Immature natural killer cell (primary cell): ENCODE measurements at places on chromosomes 3 and 15. TPM values are rescaled to one million over a fixed set of nuclear protein-coding genes. Genes with fewer than 3 reads are reported as not detected.

DNA sequence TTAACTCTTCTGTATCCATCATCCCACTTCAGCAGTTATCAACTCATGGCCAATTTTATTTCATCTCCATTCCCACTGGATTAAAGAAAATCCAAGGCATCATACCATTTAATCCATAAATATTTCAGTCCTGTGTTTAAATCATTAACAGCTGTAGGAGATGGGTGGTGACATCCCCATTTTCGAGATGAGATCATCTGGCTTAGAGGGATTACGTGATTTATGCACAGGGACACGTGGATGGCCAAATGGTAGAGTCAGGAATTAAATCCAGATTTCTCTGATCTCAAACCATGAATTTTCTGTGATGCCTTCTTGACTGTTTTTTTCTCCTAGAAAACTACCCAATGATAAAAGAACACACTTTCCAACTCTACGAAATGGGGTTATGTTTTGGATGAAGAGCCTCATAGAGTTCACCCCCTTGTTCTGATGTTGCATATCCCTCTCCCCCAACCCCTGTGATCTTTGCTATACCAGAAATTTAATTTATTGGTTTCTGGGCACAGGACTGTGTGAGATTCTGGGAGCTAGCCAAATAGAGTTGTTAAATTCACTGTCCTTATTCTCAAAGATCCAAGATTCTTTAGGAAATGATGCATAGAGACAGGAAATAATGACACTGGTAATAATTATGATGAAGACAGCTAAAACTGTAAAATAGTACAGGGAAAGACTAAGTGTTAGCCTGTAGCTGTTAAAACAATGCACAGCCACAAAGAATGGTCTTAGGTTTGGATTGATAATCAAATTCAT lies 7.4 kb downstream of the ZNF589 start:
- H3K4me3 ChIP-seq: no peak overlapping the region
- H3K27ac ChIP-seq: no peak overlapping the region
- DNase-seq: no peak
- H3K36me3 ChIP-seq: no peaks in the 10 kb centered on the region
- no peaks in the 10 kb centered on the region for H3K27me3 ChIP-seq
- H3K4me1 ChIP-seq: peaks cover 3% of the 10 kb centered on the region

DNA sequence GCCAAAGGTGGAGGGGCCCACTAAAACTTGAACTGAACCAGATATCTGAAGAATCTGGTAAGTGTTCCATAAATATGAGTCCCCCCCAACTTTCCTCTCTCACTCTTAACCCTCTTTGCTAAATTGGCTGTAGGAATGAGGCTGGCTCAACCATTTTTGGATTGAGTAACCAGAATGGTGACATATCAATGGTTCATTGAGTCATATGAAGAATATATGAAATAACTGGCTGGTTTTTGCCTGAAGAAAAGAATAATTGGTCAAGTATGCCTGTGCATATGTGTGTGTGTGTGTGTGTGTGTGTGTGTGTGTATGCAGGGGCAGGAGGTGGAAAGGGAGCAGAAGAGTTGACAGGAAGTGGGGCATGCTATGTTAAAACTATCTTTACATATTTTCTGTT lies 472.9 kb upstream of the THBS1 start:
- H3K4me3 ChIP-seq: no peak overlapping the region
- H3K36me3 ChIP-seq: no peaks in the 10 kb centered on the region
- H3K4me1 ChIP-seq: no peaks in the 10 kb centered on the region
- no peak overlapping the region for H3K27ac ChIP-seq
- peaks cover 4% of the 10 kb centered on the region for H3K27me3 ChIP-seq

DNA sequence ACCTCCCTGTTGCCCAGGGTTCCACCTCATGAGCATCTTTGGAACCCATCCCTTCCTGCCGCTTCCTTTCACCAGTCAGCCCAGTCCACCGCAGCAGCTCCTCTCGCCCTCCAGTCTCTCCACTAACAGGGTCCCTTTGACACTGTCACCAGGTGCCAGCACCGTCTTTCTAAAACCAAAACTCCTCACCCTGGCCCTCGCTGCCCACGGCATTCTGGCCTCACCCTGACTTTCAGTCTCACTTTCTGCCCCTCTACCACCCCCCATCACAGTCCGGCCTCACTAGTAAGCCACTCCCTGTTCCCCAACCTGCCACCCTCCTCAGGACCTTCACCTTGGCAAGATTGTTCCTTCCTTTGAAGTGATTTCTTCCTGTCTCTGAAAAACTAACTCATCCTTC lies 4.2 kb downstream of the PPCDC start:
- no peak overlapping the region for H3K27ac ChIP-seq
- H3K27me3 ChIP-seq: peaks cover 2% of the 10 kb centered on the region
- no peak overlapping the region for H3K4me3 ChIP-seq
- peaks cover 34% of the 10 kb centered on the region for H3K4me1 ChIP-seq
- no peak for DNase-seq

- peak overlapping the region; percentile 62 for H3K27ac ChIP-seq
- no peaks in the 10 kb centered on the region for H3K27me3 ChIP-seq
Observed at GRCh38 chr15:72751751-72752455, 31.7 kb downstream of the ADPGK start.

GRCh38 chr3:39184968-39185285 lies 7.5 kb downstream of the XIRP1 start:
- H3K36me3 ChIP-seq: no peaks in the 10 kb centered on the region
- DNase-seq: no peak
- peaks cover 17% of the 10 kb centered on the region for H3K4me1 ChIP-seq
- no peak overlapping the region for H3K27ac ChIP-seq

GRCh38 chr3:7881946-7882345 lies 619.7 kb upstream of the LMCD1 start:
- peaks cover 11% of the 10 kb centered on the region for H3K4me1 ChIP-seq
- no peaks in the 10 kb centered on the region for H3K36me3 ChIP-seq
- H3K27ac ChIP-seq: no peak overlapping the region
- H3K4me3 ChIP-seq: no peak overlapping the region
- peaks cover 3% of the 10 kb centered on the region for H3K27me3 ChIP-seq

DNA sequence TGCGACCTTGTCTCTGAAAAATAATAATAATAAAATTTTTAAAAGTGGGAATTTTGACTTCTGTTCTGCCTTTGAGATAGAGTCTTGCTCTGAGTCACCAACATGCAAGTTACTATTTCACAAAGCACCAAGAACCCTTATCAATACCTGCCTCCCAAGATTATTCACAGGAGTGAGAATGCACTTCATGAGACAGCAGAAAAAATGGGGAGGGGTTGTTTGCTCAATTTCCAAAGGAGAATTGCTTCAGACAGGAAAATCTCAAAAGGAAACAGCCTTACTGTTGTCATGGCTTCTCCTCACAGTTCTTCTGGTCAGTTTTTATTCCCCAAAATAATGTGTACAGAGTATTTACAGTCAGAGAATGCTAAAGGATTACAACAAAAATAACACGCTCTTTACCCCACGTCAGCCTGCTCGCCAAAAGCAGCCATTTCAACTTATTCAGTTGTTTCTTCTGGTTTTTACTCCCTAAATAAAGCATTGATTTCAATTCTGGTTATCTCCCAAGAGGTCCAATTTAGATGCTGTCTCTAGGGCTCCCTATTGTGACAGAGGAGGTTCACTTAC lies 89.0 kb downstream of the PPCDC start:
- DNase-seq: no peak
- peak overlapping the region; percentile 40 for H3K27ac ChIP-seq
- H3K4me3 ChIP-seq: no peak overlapping the region
- peaks cover 56% of the 10 kb centered on the region for H3K4me1 ChIP-seq
- H3K27me3 ChIP-seq: peaks cover 13% of the 10 kb centered on the region
- peaks cover 7% of the 10 kb centered on the region for H3K36me3 ChIP-seq

DNA sequence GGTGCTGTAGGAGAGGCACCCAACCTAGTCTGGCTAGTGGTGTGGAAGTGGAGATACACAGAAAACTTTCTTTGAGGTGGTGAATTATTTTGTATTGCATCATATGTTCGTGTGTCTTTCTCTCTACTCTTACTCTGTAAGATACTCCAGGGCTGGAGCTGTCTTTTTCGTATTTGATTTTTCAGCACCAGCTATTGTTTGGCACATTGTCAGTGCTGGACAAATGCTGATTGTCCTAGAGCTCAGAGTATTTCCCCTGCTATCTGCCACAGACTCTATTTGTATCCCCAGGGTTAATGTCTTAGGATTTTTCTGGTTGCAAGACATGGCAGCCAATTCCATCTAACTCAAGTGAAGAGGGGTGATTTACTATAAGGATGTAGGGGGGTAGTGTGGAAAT lies 110.5 kb downstream of the SAMMSON start:
- no peak for DNase-seq
- peaks cover 2% of the 10 kb centered on the region for H3K27me3 ChIP-seq
- H3K36me3 ChIP-seq: no peaks in the 10 kb centered on the region
- H3K4me3 ChIP-seq: no peak overlapping the region

GRCh38 chr3:127585163-127585812 lies 5.2 kb downstream of the TPRA1 start:
- H3K27ac ChIP-seq: no peak overlapping the region
- H3K4me3 ChIP-seq: no peak overlapping the region
- DNase-seq: no peak
- peaks cover 39% of the 10 kb centered on the region for H3K4me1 ChIP-seq
- H3K36me3 ChIP-seq: no peaks in the 10 kb centered on the region

- H3K4me1 ChIP-seq: no peaks in the 10 kb centered on the region
- H3K36me3 ChIP-seq: no peaks in the 10 kb centered on the region
- DNase-seq: no peak
- no peaks in the 10 kb centered on the region for H3K27me3 ChIP-seq
- H3K27ac ChIP-seq: no peak overlapping the region
Observed at GRCh38 chr15:35986191-35986721, 440.3 kb upstream of the DPH6 start.

GRCh38 chr3:17243621-17244020 lies 358.9 kb downstream of the PLCL2 start:
- no peaks in the 10 kb centered on the region for H3K4me1 ChIP-seq
- no peaks in the 10 kb centered on the region for H3K27me3 ChIP-seq
- H3K36me3 ChIP-seq: no peaks in the 10 kb centered on the region
- no peak overlapping the region for H3K27ac ChIP-seq

DNA sequence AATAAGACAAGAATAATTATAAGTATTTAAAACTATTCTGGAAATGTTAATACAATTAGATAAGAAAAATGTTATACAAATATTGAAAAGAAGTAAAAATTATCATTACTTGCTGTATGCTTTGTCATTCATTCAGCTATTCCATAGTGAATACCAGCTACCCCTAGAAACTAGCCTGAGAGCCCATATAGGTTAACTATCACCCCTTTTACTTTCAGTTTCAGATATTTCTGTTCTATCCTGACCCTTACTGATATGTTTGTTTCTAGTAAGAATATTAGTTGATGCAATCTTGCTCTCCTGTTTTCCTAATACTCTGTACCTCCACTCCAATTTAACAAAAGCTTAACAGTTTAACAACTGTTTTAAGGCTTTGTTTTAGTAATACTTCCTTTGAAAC lies 31.6 kb downstream of the FAM227B start:
- no peaks in the 10 kb centered on the region for H3K27me3 ChIP-seq
- peaks cover 8% of the 10 kb centered on the region for H3K4me1 ChIP-seq
- peaks cover 18% of the 10 kb centered on the region for H3K36me3 ChIP-seq
- no peak overlapping the region for H3K4me3 ChIP-seq
- no peak for DNase-seq

- no peak for DNase-seq
- H3K4me1 ChIP-seq: no peaks in the 10 kb centered on the region
- no peaks in the 10 kb centered on the region for H3K27me3 ChIP-seq
- no peaks in the 10 kb centered on the region for H3K36me3 ChIP-seq
- no peak overlapping the region for H3K27ac ChIP-seq
- no peak overlapping the region for H3K4me3 ChIP-seq
Observed at GRCh38 chr3:156456771-156457224, 98.1 kb downstream of the SSR3 start.

GRCh38 chr3:152359385-152360248 lies 90.9 kb downstream of the MBNL1 start:
- DNase-seq: no peak
- no peak overlapping the region for H3K4me3 ChIP-seq
- H3K27me3 ChIP-seq: peaks cover 2% of the 10 kb centered on the region
- H3K27ac ChIP-seq: peak overlapping the region; percentile 54
- H3K36me3 ChIP-seq: peaks cover 14% of the 10 kb centered on the region
- peaks cover 100% of the 10 kb centered on the region for H3K4me1 ChIP-seq

GRCh38 chr3:77815467-77815866 lies 775.6 kb downstream of the ROBO2 start:
- H3K4me3 ChIP-seq: no peak overlapping the region
- no peak overlapping the region for H3K27ac ChIP-seq
- no peaks in the 10 kb centered on the region for H3K27me3 ChIP-seq
- no peaks in the 10 kb centered on the region for H3K36me3 ChIP-seq
- no peak for DNase-seq

GRCh38 chr3:43405888-43406642 lies 119.7 kb downstream of the SNRK start:
- no peaks in the 10 kb centered on the region for H3K27me3 ChIP-seq
- no peaks in the 10 kb centered on the region for H3K36me3 ChIP-seq
- peaks cover 22% of the 10 kb centered on the region for H3K4me1 ChIP-seq
- DNase-seq: peak; percentile 14
- peak overlapping the region; percentile 49 for H3K27ac ChIP-seq
- peak overlapping the region; percentile 65 for H3K4me3 ChIP-seq

DNA sequence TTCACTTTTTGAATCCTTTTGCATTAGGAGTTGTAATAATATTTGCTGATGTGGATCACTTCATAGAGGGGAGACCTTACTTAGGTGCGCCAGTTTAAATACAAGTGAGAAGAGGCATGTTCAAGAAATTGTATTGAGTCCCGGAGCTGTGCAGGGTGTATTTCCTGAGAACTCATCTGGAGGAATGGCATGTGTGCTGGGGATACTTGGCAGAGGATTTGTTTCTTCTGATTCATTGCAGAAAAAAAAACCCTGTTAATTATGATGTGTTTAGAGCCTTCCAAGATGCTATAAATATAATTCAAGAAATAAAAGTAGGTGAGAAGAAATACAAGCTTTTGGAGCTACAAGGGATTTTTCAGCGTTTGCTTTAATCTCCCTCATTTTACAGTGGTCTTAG lies 97.6 kb downstream of the TPRG1 start:
- no peak overlapping the region for H3K4me3 ChIP-seq
- peaks cover 2% of the 10 kb centered on the region for H3K27me3 ChIP-seq
- no peaks in the 10 kb centered on the region for H3K4me1 ChIP-seq

- H3K4me1 ChIP-seq: peaks cover 39% of the 10 kb centered on the region
- H3K27me3 ChIP-seq: peaks cover 30% of the 10 kb centered on the region
- H3K36me3 ChIP-seq: no peaks in the 10 kb centered on the region
- no peak overlapping the region for H3K4me3 ChIP-seq
- no peak for DNase-seq
Observed at GRCh38 chr15:89412905-89413411, 78.3 kb upstream of the POLG start.

SFMBT1 gene
- polyA plus RNA-seq: 12.9 TPM

UNC45A gene
- 74.4 TPM for polyA plus RNA-seq

ZNF710 gene
- polyA plus RNA-seq: 3.4 TPM

LRRC28 gene
- 27.7 TPM for polyA plus RNA-seq

TMEM158 gene
- not detected for polyA plus RNA-seq

ACAN gene
- not detected for polyA plus RNA-seq

ZDHHC19 gene
- polyA plus RNA-seq: not detected

ZBBX gene
- polyA plus RNA-seq: not detected

OR5K1 gene
- not detected for polyA plus RNA-seq

ZNF197 gene
- polyA plus RNA-seq: 4.6 TPM

REC114 gene
- not detected for polyA plus RNA-seq

SYNPR gene
- not detected for polyA plus RNA-seq

EXD1 gene
- not detected for polyA plus RNA-seq

IDH3A gene
- 41.4 TPM for polyA plus RNA-seq
